PC-3 (cell line): ENCODE measurements at places on chromosomes 3 and 15. TPM values are rescaled to one million over a fixed set of nuclear protein-coding genes. Genes with fewer than 3 reads are reported as not detected.
A peak's percentile ranks its signal among the peaks of the same experiment; 100 is the strongest.

DNA sequence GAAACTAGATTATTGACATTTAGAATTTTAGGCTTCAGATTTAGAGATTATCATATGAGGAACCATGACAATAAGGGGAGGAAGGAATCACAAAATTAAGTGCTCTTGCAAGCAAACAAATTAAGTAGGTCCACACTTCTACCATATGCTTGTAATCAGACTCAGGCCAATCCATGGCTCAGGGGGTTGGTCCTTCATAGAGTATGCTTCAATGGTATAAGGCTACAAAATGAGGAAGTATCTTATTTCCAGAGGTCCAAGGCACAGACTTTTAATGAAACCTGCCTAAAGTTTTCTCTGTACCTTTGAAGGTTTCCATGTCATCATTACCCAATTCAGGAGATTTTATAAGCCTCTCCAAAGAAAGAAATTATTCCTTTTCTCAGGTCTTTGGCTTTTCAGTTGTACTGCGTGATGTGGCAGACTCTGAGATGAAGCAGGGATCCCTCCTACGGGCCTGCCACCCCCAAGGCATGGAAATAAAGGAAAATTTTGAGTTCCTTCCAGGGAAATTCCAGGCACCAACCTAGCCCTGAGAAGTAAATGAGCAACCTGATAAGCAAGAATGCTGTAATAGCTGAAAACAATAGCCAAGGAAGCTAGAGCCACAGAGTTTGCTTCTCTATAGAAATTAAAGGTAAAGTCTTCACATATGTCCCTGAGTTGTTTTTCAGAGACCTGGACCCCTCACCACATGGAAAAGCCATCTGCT, 36.3 kb downstream of the SERPINI2 start:
- no peak for DNase-seq

DNA sequence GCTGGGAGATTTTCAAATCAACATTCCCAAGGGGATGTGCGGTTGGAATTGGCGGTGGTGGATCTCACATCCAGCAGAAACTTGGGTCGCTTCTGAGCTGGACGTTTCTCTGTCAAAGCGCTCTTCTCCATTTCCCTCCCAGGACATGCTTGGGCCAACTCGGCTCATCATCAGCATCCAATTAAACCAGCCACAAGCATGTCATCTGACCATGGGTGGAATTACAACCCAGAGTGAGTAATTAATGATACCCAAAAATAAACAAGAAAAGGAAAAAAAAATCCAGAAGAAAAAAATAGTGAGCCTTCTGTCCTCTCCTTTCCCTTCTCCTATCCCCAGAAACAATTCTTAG, 111.2 kb downstream of the XXYLT1 start:
- DNase-seq: peak; percentile 19

DNA sequence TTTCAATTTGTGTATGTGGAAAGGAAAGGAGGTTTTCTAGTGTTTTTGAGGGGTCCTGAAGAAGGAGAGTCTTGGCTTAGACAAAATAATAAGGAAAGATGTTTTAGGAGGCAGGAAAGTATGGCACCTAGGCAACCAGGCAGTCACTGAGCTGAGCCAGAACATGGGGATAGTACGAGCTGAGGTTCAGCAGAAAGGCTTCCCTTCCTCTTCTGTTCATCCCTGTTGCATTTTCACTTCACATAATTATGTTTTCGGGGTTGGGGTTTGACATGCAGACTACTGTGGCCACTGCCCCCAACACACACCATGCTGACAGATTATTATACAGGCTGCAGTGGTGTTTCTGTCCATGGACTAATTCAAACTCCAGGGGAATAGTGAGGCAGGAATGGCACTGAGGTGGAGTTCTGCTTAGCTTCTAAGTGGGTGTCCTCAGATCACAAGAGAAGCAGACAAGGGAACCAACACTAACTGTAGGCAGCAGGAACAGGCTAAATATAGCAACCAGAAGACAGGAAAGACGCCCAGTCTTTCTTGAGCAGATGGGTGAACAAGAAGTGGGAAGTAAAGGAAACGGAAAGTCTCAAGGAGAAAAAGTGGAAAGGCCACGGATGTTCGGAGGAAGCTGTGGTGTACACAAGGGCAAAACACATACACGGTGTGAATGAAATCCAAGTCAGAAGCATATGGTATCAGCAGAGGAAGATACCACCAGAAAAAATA, 305.8 kb downstream of the PLCL2 start:
- no peak for DNase-seq

- no peak for DNase-seq
Measured at GRCh38 chr3:195103623-195104022, 167.3 kb downstream of the XXYLT1 start.

GRCh38 chr3:184314700-184315542, 515 bp downstream of the EIF4G1 start:
- DNase-seq: peak; percentile 61

- no peak for DNase-seq
Measured at GRCh38 chr15:63948971-63949370, 97.3 kb downstream of the DAPK2 start.

DNA sequence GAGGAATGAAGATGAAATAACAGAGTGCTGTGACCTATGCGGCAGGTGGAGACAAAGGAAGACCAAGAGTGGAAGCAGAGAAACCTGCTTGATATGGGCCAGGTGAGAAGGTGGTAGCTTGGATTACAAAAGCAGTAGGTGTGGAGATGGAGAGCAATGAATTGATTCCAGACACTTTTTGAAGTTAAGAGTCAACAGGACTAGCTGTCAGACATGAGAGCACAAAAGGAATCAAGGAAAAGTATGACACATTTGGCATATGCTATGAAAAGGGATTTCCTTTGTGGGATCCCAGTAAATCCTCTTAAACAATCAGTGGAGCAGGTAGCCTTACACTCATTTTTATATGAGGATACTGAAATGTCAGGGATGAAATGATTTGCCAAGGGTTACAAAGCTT, 160.5 kb downstream of the GREM1 start:
- peak; percentile 59 for DNase-seq

GRCh38 chr3:30607032-30607833, 832 bp downstream of the TGFBR2 start:
- peak; percentile 58 for DNase-seq

- no peak for DNase-seq
Measured at GRCh38 chr3:4447295-4447999, 19.6 kb downstream of the SUMF1 start.

GRCh38 chr3:55198554-55198953, 270.7 kb upstream of the LRTM1 start:
- DNase-seq: no peak

GRCh38 chr15:29470794-29471193, 201.2 kb upstream of the NSMCE3 start:
- DNase-seq: peak; percentile 91

- DNase-seq: no peak
Measured at GRCh38 chr3:57555306-57555705, 768 bp upstream of the PDE12 start.

DNA sequence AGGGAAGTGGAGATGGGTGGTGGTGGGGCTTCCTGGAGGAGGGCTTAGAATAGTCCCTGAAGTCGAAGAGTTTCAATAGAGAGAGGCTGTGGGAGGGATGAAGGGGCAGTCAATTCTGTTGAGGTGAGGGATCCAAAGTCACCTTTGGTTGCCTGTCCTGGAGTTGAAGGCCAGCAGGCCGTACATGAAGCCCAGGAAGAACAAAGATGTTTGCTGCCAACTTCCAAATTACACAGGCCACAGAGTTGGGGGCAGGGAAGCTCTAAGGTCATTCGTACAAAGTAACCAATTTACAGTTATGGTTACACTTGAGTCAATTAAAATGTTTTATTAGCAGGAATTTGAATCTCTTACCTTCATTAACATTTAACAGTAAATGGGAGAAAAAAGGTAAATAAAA, 77.9 kb downstream of the FOXB1 start:
- DNase-seq: no peak

DNA sequence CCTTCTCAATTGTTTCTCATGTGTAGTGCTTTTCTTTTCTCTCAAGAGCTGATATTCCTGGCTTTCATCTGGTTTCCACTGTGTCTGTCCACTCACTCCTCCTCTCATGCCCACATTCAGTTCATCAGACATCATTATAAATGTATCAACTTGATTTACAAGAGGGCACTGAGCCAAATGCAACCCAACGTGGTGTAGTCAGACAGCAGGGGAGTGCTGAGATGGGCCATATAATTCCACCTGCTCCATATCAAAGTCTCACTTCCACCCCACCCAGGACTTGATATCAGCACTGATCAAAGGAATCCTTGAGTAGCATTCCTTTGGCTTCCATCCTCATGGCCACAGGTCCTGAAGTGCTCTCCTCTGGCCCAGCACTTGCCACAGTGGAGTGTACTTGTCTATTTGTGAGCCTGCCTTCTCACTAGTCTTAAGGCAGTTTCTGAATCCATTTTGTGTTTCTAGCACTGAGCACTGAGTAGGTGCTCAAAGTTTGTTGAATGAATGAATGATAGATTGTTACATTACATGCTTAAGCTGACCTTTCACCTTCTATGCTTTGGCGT, 252.8 kb downstream of the CLSTN2 start:
- no peak for DNase-seq

DNA sequence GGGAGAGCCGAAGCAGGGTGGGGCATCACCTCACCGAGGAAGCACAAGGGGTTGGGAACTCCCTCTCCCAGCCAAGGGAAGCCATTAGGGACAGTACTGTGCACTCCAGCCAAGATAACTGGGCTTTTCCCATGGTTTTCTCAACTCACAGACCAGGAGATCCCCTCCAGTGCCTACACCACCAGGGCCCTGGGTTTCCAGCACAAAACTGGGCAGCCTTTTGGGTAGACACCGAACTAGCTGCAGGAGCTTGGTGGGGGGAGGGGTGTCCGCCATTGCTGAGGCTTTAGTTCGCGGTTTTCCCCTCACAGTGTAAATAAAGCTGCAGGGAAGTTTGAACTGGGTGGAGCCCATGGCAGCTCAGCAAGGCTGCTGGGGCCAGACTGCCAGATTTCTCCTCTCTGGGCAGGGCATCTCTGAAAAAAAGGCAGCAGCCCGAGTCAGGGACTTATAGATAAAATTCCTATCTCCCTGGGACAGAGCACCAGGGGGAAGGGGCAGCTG, 129.6 kb upstream of the LMCD1 start:
- DNase-seq: no peak

- no peak for DNase-seq
Measured at GRCh38 chr3:72189339-72189738, 404.4 kb upstream of the PROK2 start.

GRCh38 chr15:65189102-65189740, 4.1 kb upstream of the CLPX start:
- peak; percentile 54 for DNase-seq

DNA sequence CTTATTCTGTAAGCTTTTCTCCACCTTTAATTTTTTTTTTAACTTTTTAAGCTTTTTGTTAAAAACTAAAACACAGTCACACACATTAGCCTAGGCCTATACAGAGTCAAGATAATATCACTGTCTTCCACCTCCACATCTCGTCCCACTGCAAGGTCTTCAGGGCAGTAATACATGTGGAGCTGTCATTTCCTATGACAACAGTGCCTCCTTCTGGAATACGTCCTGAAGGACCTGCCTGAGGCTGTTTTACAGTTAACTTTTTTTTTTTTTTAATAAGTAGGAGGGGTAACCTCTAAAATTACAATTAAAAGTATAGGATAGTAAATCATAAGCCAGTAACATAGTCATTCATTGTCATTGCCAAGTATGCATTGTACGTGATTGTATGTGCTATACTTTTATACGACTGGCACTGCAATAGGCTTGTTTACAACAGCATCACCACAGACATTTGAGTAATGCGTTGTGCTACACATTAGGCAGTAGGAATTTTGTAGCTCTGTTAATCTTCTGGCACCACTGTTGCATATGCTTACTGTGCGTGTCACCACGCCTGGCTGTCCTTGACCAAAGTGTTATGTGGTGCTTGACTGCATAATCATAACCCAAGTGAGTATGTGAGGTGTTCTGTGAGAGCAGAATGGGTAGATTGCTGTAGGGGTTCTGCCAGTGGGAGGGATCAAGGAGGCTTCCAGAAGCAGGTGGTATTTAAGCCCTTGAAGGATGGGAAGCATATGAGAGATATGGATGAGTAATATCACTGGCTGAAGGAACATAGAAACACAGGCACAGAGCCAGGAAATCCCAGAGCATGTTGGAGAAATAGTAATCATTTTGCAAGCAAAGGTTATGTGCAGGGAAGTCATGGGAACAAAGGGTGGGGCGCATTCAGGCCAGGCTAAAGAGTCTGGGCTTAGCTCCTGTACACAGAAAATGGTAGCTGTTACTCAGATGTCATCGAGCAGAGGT, 18.3 kb downstream of the FBXO22 start:
- DNase-seq: peak; percentile 50

DNA sequence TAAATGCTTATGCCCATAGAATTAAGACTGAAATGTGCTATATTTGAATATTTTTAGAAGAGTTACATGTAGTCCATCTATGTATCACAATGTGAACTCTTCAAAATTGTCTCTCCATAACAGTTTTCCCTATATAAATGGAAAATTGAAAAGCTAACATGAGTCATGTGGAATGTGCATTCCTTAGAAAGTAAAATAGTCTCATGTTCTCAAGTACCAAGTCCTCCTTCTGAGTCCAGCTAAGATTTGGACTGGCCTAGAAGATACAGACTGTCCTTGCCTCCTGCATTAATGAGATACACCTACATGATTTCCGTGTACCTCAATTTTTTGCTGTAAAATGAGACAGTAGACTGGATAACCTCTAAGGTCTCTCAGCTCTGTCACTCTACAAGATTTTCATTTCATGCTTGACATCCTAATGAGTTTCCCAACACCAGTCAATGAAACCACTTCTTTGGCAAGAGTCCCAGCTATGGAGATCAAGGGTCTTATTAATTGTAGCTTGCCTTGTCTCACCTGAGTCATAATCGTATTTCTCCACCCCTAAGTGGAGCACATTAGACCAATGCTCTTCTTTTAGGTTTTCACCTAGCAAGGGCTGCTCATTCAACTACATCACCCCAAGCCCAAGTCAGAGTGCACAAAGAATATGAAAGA, 350.6 kb upstream of the IL12A start:
- peak; percentile 86 for DNase-seq

DNA sequence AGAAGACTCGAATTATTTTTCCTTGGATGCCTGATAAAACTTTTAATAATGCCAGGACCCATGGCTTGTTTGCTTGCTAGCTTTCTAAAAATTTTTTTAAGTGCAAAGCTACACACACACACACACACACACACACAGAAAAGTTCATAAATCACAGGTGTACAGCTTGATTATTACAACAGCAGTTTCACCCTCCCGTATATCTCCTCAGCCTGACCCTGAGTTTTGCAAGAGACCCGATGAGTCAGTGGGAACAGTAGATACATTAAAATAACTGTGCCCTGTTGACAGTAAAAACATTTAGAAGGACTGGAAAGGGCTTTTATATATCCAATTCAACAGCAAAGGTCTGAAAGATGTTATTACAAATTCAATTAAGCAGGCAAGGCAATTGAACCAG, 46.7 kb downstream of the EMC4 start:
- peak; percentile 80 for DNase-seq

- DNase-seq: no peak
Measured at GRCh38 chr3:158384019-158384418, 187.0 kb upstream of the MLF1 start.

- peak; percentile 79 for DNase-seq
Measured at GRCh38 chr15:36414670-36415069, 164.8 kb upstream of the CDIN1 start.

Gene RTP1
- not detected in 2 replicates for total RNA-seq

Gene P2RY14
- total RNA-seq: not detected in 2 replicates

Gene SGO1
- 12.6 and 13.6 TPM in 2 replicates for total RNA-seq

Gene TRIM71
- 0.11 and 0.17 TPM in 2 replicates for total RNA-seq

Gene TGM5
- total RNA-seq: not detected in 2 replicates

Gene CA12
- 19.8 and 25.3 TPM in 2 replicates for total RNA-seq

Gene CEP19
- 2.6 and 3.2 TPM in 2 replicates for total RNA-seq

Gene ITIH4
- total RNA-seq: 0.80 TPM in 1 of 2 replicates, not detected in the other

Gene DAZL
- total RNA-seq: 0.04 TPM in 1 of 2 replicates, not detected in the other

Gene LDHAL6B
- not detected in 2 replicates for total RNA-seq

Gene GRK7
- 0.12 TPM in 1 of 2 replicates, not detected in the other for total RNA-seq

Gene MUSTN1
- 0.66 and 0.69 TPM in 2 replicates for total RNA-seq

Gene HDC
- total RNA-seq: not detected in 2 replicates
